ENCODE measurements at places on chromosomes 3 and 15.

GRCh38 chr3:133460809-133461208 is 61.0 kb downstream of the BFSP2 start:
- no peak for DNase-seq

- DNase-seq, result no peak
Measured at GRCh38 chr3:17195856-17196604, 311.3 kb downstream of the PLCL2 start.

GRCh38 chr15:48643776-48644466 is 1.6 kb downstream of the FBN1 start:
- DNase-seq, result no peak

DNA sequence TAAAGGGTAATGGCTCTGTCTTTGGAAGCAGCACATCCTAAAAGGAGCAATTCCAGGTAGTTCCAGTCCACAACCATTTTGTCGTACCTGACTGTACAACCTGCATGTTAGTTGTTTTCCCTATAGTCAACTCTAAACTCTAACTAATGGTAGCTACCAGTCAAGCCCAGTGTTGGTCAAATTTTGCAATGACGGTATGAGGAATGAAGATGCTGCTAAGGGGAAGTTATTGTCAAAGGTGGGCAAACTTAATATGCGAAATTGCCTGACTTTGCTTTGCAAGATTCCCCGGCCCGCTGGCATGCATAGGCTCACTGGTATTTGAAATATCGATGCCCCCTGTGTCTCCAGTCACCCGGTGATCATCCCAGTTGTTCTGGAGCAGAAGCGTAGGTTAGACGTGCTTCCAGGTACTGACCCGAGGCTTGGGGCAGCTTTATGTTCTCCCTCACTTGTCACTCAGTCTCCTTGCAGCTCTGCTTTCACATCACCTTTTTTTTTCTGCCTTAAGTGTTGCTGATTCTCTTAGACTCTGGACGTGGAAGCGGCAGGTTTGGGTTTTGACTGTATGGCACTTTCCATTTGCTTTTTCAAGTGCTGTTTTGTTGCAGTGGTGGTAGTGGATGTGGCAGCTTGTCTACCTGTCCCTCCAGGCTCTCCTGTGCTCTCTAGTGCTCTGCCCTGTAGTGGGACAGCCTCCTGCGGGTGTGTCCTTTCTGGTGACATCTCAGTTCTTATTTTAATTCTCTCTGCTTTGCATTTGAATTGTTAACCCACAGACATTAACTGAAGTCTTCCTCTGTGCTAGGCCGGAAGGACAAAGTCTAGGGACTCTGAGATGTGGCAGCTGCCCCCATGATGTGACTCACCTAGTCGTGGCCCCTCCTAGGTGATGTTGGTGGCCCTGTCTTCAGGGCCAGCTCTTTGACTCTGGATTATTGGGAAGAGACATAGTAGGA is 95.8 kb upstream of the UMPS start:
- DNase-seq, result no peak

DNA sequence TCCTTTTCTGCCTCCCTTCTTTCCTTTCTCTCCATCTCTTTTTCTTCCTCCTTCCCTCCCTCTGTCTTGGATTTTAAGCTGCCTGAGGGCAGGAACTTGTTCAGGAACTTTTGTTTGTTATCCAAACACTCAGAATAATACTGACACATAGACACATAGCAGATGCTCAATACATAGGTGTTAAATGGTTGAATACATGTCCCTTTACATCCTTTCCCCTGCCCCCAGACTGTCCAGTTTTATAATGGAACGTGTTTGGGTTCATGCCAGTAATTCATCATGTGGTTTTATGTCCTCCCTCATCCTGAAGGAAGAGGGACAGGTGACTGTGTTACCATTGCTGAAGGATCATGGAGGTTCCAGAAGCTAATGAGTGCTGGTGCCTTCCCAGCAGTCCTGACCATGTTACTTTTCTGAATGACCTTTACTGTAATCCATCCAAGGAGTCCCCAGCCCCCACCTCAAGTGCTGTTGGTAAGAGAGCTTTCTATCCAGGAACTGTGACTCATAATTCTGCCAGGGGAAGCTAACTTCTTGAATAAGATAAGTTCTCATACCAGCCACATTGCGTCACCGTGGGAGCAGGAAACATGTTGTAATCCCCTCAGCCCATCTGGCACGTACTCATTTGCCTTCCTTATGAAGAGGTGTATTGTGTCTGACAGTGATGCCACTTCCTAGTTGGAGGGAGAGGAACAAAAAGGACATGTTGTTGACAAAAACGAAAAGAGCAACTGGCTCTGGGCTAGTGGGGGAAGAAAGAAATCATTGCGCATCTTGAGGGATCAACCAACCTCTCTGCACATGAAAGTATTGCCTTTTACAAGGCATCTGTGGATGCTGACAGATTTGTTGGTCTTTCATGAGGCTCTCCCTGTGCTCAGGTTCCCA is 52.4 kb downstream of the IL1RAP start:
- DNase-seq, result peak; percentile 84

GRCh38 chr3:133413161-133414020 is 13.5 kb downstream of the BFSP2 start:
- no peak for DNase-seq

DNA sequence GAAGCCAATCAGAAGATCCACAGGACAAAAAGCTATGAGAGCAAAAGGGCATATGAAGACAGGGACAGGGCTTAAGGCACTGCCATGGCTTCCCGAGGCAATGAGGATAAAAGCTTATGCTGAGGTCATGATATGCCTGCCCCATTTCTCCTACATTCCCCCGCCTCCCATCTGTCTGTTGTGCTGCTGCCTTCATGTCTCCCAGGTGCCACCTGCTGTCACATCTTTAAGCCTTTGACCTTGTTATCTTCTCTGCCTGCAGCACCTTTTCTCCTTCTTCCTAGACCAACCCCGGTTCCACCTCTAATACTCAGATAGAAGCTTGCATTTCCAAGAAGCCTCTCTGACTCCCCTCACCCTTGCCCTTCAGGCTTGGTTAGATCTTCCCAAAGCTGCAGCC is 213.8 kb downstream of the ARRDC4 start:
- no peak for DNase-seq

DNA sequence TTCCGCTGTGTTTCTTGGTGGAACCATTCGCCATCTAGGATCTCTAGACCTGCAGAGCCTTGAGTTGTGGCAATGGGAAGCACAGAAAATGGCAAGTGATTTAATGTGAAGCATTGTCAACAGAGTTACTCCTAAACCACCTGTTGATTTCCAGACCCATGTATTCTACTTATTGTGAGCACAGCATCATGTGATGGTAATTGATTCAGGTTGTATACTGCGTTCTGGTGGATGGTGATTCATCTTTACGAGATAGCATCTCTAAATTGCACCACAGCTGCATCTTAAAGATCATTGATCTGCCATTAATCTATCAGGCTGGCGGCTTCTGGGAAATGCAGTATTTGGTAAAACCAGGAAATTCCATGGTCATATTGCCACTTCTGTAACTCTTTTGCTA is 7.4 kb downstream of the RTP4 start:
- DNase-seq, result no peak

DNA sequence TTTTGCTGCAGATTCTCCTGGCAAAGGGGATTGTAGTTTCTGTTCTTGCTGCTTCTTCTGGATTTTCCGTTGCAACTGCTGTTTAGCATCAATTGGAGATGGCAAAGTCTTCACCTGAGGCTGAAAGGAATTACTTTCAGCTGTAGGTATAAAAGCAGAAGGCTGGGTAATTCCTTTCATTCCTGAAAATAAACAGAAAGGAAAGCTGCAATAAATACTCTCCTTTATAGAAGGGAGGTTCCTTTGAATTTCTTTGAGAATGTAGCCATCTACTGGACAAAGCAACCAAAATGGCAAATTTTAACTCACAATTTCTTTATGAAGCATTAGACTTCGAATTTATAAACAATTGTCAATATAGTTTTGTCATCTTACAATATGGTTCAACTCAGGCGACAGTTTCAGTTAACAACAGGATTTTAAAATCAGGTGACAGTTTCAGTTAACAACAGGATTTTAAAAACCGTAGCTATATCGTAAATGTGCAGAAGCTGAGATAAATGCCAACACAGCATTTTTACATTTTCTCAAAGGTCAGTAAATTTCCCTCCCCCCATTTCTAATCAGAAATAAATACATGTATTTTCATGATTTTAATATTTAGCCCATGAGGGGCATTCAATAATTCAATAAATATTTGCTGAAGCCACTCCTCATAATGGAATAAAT is 104.9 kb upstream of the NEDD4 start:
- no peak for DNase-seq

GRCh38 chr3:152100491-152101132 is 168.1 kb upstream of the MBNL1 start:
- DNase-seq, result peak; percentile 27

DNA sequence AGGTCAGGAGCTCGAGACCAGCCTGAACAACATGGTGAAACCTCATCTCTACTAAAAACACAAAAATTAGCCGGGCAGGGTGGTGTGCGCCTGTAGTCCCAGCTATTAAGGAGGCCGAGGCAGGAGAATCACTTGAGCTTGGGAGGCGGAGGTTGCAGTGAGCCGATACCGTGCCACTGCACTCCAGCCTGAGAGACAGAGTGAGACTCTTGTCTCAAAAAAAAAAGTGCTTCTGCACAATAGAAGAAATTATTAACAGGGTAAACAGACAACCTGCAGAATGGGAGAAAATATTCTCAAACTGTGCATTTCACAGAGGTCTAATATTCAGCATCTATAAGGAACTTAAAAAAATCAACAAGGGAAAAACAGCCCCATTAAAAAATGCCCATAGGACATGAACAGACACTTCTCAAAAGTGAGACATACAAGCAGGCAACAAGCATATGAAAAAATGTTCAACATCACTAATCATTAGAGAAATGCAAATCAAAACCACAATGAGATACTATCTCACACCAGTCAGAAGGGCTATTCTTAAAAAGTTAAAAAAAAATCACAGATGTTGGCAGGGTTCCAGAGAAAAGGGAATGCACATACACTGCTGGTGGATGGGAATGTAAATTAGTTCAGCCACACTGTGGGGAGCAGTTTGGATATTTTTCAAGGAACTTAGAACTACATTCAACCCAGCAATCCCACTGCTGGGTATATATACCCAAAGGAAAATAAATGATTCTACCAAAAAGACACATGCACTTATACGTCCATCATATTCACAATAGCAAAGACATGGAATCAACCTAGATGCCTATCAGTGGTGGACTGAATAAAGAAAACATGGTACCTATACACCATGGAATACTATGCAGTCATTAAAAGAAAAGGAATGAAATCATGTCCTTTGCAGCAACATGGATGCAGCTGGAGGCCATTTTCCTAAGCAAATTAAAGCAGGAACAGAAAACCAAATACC is 75.5 kb downstream of the MSL2 start:
- no peak for DNase-seq

GRCh38 chr15:50146632-50147031 is 27.6 kb upstream of the ATP8B4 start:
- DNase-seq, result no peak

DNA sequence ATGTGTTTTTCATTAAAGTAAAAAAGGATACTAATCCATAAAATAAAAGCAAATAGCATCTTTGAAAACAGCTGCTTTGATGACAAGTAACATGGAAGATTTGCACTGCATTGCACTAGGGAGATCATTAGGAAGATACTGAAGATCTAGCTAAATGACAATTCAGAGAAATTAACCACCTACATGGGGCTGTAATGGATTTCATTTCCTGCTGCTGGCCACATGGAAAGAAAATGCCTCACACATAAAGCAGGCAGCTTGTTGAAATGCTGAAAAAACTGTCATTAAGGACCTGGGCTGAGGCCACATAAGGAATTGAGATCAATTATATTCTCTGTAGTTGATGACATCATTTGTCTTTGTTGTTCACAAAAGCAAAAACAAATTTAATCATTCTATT is 94.1 kb downstream of the PYDC2 start:
- no peak for DNase-seq

GRCh38 chr3:192395506-192395905 is 331.8 kb downstream of the FGF12 start:
- DNase-seq, result no peak

GRCh38 chr15:26864664-26865191 is 2.1 kb upstream of the GABRA5 start:
- no peak for DNase-seq

GRCh38 chr3:166223120-166223519 is 385.9 kb upstream of the BCHE start:
- no peak for DNase-seq

- DNase-seq, result no peak
Measured at GRCh38 chr3:131530388-131530787, 27.6 kb upstream of the MRPL3 start.

DNA sequence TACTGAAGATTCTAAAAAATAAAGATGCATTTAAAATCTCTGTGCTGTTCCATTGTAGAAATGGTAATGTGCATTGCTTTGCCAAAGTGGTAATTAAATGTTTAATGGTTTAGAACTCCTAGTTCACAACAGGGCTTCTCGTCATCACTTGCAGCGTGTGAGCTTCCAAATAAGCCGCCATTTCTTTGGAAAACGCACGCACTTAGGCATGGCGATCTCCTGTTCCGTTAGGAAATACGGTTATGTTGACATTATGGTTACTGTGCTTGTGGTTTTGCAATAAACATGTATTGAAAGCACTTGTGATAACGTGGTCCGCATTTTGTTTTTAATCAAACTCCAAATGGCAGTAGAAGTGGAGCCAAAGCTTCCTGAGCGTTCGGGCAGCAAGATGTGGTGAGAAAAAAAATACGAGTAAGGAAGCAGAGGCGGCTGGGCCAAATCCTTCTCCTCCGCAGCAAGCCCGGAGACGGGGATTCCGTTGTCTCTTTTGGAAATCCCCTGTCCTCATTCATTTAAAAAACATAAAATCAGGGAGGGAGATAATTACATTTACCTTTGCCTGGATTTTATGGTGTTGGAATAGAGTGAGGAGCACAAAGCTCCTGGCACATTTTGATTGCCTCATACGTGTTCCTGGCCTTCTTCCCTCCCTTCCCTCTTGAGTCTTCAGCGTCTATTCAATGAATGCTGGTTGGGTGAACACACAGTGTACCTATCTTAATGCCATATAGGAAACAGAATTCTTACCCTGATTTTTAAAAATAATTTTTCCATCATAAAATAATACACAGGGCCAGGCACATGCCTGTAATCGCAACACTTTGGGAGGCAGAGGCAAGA is 97.5 kb downstream of the SLC49A4 start:
- no peak for DNase-seq

DNA sequence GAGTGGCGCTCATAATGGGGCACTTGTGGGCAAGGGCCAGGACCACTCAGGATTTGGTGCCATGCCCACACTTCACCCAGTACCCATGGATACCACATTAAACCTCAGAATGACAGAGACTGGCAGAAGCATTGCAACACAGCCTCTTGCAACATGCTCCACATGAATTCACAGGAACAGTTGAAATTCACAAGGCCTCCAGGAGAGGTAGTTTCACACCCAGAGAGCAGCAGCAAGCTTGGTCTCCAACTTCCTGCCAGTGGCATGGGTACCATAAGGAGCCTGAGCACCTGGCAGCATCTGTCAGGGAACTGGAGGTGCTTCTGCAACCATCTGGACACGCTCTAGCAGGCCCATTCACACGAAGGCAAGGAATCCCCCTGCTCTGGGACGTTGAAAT is 101.0 kb downstream of the OSBPL10 start:
- DNase-seq, result no peak

Data from CD4-positive, alpha-beta T cell treated with Interferon alpha-2 for 1 hour (primary cell).